ENCODE measurements at places on chromosomes 6 and 20. TPM values are rescaled to one million over a fixed set of nuclear protein-coding genes. Genes with fewer than 3 reads are reported as not detected.
A peak's percentile ranks its signal among the peaks of the same experiment; 100 is the strongest.

DNA sequence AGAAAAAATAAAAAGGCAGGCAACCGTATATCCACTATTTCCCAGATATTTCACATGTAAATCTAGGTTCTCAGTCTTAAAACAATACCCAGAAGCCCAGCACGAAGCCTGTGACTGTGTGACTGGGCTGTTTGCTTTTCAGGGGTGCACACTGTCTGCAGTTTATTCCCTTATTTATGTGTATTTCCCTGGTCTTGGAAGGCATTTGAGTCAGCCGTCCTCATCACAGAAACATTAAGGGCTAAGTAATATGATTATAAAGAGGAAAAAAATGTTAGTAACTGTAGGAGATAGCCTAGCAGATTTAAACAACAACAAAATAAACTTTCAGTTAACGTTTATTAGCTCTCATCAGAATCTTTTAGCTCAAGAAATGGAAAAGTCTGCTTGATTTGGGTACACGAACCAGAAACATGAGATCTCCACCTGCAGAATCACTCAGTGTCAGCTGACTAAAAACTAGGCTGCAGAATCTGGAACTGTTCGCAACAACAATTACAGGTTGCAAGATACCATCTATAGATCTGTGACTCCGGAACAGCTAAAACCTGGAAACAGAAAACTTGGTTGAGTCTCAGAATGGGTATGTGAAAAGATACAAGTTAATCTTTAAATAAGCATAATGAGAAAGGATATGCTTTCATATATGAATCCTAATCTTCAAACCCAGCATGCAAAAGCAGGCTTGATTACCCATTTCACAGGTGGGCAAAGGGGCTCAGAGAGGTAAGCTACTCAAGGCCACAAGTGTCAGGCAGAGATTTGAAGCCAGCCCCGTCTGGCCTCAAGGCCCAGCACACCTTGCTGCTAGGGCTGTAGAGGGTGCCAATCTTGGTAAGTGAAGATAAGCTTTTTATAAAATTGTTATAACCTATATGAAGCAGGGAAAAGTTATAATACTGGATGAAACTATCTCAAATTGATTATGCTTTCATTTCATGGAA lies 21.1 kb downstream of the GCLC start:
- no peak for DNase-seq

DNA sequence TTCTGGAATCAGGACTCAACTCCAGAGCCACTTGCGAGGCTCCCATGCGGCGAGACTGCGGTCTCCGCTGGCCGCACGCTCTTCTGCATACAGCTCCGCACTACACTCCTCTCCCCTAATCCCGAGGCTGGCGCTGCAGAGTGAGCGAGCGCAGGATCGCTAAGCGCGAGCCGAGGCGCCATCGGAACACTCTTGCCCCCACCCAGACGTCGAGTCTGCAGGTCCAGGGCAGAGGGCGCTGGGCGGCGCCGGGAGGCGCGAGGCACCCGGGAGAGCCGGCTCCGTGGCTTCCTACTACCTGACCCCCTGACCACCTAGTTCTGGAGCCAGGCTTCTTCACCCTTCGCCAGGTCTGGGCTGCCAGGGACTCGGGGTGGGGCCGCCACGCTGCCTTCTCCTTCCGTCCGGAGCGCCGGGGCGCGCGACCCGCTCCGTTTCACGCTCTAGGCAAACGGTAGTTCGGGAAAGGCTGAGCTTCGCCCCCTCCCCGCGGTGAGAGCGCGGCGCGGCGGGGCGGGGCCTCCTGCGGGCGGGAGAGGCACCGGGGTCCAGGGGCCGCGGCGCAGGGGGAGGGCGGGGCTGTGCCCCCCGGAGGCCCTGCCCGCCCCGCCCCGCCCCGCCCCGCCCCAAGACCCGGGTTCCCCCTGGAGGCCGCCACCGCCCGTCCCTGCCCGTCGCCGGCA lies 5.4 kb upstream of the TUBB2A start:
- DNase-seq: peak; percentile 91

GRCh38 chr20:17958373-17959256 lies 10.0 kb downstream of the SNX5 start:
- DNase-seq: no peak

DNA sequence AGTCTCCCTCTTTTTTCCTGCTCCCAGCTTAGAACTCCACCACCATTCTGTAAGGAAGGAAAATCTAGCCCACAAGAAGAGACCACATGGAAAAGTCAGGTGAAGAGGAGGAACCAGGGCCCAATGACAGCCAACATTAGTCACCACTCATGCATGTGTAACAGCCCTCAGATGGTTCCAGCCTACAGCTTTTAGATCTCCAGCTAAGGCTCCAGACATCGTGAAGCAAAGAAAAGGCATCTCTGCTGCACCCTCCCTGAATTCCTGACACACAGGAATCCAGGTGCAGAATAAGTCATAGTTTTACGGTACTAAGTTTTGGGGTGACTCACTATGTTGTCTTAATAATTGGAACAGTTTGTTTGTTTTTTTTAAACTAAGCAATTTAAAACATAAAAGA lies 25.5 kb downstream of the DCDC2 start:
- no peak for DNase-seq

DNA sequence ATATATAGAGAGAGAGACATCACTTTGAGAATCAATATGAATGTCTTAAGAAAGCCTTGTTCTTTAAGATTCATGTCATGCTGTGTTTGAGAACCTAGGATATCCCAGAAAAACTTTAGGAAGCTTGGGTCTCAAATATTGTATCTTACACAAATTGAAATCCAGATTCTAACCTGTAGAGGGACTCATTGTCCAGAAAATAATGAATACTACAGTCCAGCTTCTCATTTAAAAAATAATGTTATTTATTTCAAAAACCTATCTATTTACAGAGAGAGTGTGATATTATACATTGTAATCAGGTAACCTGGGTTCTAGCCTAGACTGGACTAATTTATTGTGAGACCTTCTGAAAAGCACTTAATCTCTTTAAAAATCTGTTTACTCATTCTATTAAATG lies 4.2 kb downstream of the RFX6 start:
- no peak for DNase-seq

- DNase-seq: no peak
Observed at GRCh38 chr20:49635166-49635565, 67.2 kb upstream of the PTGIS start.

DNA sequence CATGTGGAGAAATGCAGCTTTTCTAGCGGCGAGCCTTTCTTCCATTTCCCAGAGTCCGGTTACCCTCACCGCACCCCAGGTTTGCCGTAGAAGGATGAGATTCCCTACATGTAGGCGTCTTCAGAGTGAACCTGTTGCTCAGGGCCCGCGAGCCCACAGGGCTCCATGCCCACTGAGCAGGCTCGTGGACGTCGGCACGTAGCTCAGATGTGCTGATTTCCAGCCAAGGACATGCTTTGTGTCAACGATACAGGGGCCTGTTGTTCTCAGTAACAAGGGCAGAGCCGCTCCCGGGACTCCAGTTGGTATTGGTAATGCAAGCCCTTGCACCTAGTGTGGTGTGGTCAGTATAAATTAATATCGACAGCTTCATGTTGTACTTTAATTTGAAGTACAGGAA lies 159.6 kb downstream of the MTHFD1L start:
- DNase-seq: no peak

GRCh38 chr6:111606620-111607115 lies 990 bp upstream of the TRAF3IP2 start:
- DNase-seq: no peak

GRCh38 chr6:30836957-30837356 lies 47.4 kb upstream of the DDR1 start:
- no peak for DNase-seq

GRCh38 chr6:41970436-41970846 lies 28.8 kb upstream of the CCND3 start:
- DNase-seq: peak; percentile 18

DNA sequence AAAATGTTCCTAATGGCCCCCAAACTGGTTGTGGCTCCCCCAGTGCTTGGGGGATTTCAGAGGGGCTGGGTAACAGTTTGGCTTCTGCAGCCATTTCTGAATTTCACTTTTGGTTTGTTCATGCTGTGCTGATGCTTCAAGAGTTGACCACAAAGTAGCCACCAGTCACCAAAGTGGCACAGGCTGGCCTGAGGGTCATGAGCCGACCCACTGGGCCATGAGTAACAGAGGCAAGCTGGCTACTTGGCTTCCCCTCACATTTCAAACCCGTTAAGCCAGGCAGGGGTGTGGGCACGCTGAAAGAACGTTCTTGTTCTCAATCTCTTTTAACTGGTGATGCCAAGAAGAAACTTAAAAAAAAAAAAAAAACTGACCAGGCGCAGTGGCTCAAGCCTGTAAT lies 15.1 kb upstream of the NXT1 start:
- no peak for DNase-seq

DNA sequence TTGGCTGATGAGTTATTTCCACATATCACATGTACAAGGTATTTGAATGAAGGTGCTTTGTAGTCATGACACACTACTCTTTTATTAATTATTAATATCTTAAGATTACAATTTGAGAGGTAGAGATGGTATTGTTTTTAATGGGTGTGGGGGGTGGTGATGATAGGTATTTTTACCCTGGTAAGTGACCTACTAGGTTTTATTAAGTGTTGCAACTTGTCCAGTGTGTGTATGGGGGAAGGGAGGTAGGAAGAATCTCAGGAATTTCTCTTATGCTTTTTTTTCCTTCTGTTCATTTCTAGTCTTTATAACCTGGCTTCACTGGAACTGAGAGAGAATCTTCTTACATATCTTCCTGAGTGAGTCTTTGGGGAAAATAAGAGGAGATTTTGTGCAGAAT lies 101.4 kb downstream of the LRRC1 start:
- DNase-seq: no peak

DNA sequence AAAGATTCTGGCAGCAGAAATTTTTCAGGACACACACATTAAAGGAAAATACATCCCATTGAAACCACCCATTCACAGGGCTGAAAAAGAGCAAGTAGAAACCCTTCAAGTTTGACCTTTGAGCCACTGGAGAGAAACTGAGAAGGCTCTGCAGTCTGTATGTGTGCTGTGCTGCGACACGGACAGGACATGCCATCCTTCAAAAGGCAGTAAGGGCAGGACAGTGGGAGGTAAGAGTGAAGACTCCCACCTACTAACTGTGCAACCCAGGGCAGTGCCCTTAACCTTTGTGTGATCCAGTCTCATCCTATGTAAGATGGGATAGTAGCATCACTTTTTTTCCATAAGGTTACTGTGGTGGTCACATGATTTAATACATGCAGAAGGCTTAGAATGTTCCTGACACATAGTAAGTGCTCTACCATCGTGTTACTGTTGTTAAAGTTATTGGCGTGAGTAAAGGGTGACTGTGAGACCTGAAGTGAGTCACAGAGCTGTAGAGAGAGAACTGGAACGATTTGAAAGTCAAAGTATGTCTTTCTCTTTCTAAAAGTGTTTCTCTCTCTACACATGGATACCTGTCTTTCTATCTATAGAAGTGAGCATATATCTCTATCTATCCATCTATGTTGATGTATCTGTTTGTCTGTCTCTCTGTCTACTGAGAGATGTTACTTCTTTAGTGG lies 153.7 kb upstream of the OLIG3 start:
- DNase-seq: no peak

DNA sequence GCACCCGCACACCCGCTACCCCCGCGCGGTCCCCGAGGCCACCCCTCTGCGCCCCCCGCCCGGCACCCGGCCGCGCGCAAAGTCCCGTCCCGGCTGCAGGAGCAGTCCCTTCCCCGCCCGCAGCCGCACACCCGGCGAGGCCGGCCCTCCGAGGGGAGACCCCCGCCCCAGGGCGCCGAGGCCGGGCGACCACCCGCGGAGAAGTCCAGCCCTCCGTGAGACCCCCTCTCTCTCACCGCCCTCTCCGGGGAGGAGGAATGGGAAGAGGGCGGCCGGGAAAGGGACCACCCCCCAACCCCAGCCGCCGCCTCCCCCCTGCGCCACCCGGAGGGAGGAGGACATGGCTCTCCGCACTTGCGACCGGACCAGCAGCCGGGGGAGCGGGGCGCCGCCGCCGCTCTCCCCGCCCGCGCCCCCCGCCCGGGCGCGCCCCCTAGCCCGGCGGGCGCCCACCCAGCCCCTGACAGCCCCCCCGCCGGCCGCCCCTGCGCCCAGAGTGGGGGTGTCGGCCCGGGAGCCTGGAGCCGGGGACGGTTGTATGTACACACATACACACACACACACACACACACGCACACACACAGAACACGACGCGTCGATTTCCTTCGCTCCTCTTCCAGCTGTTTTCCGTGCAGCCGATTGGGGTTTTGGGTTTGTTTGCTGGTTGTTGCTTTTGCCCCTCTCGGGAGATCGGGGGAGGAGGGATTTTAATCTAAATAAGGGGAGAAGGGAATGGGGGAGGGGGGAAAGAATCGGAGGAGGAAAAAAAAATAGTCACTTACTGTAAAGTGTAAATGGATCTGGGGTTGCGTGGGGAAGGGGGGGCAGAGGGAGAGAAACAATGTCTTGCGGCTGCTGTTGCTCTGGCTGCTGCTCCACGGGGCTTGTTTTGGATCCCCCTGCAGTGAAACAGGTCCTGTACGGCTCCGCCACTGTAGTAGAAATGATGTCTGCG lies at the start of gene ATXN1:
Gene ATXN1, minus strand, starts transcription at position 945 of the 955 bp plus-strand sequence.
- no peak for DNase-seq

GRCh38 chr6:38095054-38095453 lies 275.5 kb downstream of the ZFAND3 start:
- DNase-seq: no peak

DNA sequence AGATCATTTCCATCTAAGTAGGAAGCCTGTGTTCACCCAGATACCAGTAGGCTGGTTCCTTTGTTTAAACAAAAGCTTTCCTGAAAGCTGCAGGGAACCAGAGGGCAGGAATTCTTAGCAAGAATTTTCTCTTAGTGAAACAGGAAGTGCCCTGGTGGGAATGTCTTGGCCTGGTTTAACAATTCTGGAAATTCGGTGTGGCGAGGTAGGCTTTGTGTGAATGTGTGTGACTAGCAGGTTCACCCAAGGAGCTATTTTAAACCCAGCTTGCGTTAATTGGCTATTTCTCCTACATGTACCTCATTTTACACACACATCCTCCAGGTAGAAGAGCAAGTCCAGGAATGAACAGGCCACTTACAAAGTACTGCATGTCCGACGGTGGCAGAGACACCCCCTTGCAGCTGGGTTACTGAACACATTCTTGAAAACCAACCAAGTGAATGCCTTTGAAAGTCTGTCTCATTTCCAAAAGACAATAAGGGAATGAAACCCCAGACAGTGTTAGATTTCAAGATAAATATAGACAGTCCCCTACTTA lies 64.6 kb downstream of the GFOD1 start:
- no peak for DNase-seq

- DNase-seq: no peak
Observed at GRCh38 chr6:24957199-24957598, 21.4 kb upstream of the RIPOR2 start.

GRCh38 chr20:48242623-48243022 lies 457.3 kb upstream of the SULF2 start:
- DNase-seq: no peak

Gene PDYN
- not detected for total RNA-seq

Gene PERP
- total RNA-seq: 21.8 TPM

Gene HSPA1B
- total RNA-seq: 111 TPM

Gene SPACA1
- not detected for total RNA-seq

Gene TFAP2D
- not detected for total RNA-seq

Gene OTOR
- not detected for total RNA-seq

Gene KATNA1
- total RNA-seq: 16.5 TPM

Gene PSORS1C1
- 0.45 TPM for total RNA-seq

Gene SLC17A9
- total RNA-seq: 12.7 TPM
